ENCODE measurements at places on chromosomes 4 and X. TPM values are rescaled to one million over a fixed set of nuclear protein-coding genes. Genes with fewer than 3 reads are reported as not detected.

Gene RAB40A
- total RNA-seq = not detected

Gene RAB41
- not detected for total RNA-seq

Gene CSN1S1
- not detected for total RNA-seq

Gene IL13RA2
- 0.09 TPM for total RNA-seq

Gene CLIC2
- total RNA-seq = 0.56 TPM

Gene PFKFB1
- total RNA-seq = not detected

Gene FHIP1A
- under 0.01 TPM for total RNA-seq

Gene TCEAL3
- 15.4 TPM for total RNA-seq

Gene UGT2B11
- not detected for total RNA-seq

Gene CTAG1B
- total RNA-seq = not detected

Gene PPP2R2C
- total RNA-seq = 0.66 TPM

Gene DCAF8L1
- not detected for total RNA-seq

Gene ANOS1
- 0.54 TPM for total RNA-seq

Gene HTATSF1
- total RNA-seq = 25.5 TPM

Data from endothelial cell of coronary artery (primary cell).